ENCODE measurements at places on chromosomes 2 and 18.

DNA sequence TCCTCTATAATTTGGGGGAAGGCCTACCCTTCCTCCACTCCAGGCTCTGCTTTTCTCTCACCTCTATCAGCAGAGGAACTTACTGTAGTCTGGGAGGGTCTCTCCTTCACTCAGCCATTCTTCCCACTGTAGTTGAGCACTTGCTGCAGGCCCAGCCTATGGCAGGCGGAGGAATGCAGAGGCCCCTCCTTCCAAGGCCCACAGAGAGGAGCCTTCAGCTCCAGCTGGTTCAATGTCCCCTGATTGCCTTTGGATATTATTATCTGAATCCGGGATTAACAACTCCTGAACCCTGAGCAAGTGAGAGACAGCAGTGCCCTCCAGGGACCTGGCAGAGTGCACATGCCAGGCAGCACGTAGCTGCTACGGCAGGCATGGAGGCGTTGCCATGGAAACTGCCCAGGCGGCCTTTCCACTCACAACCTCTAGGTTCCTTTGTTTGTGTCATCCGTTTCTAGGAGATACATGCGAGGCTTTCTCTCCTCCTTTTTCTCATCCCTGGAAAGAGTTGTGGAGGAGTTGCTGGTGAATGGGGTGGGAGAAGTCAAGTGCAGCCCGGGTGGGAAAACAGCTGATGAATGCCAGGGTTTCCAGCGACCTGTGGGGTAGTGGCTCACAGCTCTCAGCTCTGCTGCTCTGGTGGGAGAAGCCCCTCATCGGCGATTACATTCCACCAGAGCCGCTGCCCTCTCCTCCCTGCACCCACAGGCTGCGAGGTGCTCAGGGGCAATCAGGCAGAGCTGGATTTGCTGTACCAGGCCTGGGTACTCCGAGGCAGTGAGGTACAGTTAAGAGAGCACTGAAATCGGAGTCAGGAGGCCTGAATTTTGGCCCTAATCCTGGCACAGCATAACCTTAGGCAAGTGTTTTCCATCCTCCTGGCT is 55.3 kb upstream of the HK2 start:
- no peak for DNase-seq

GRCh38 chr2:160085662-160086061 is 23.2 kb upstream of the PLA2R1 start:
- DNase-seq: no peak

DNA sequence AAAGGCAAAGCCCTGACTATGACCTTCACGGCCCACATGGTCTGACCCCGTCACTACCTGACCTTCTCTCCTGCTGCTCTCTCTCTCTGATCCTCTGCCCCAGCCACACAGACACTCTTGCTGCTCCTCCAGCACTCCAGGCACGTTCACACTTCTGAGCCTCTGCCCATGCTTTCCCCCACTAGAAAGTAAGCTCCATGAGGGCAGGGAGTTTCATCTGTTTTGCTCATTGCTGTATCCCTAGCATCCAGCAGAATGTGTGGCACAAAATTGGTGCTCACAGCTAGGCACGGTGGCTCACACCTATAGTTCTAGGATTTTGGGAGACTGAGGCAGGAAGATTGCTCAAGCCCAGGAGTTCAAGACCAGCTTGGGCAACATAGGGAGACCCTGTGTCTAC is 52.5 kb upstream of the STPG4 start:
- no peak for DNase-seq

- DNase-seq: no peak
Measured at GRCh38 chr2:84931384-84931821, 25.9 kb downstream of the TMSB10 start.
